ENCODE measurements at places on chromosomes 5 and 9.

DNA sequence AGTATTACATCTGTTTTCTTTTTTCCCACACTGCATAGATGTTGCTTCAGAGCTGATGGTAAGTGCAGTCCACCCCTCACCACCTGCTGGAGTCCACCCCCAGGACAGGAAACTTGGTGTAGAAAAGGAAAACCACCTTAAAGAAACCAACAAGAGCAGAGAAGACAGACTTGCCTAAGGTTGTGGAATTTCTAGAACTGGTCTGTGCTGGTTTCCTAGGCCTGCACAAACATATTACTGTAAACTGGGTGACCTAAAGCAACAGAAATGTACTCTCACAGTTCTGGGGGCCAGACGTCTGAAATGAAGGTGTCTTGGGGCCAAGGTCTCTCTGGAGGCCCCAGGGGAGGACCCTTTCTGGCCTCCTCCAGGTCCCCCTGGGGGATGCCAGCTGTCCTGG lies 293.4 kb upstream of the IRX1 start:
- no peak for DNase-seq

GRCh38 chr5:141825241-141825671 lies 53.0 kb downstream of the PCDH1 start:
- no peak for DNase-seq

- peak; percentile 83 for DNase-seq
These were observed 45.4 kb downstream of the ANXA2R start for GRCh38 chr5:42994555-42995359.

- no peak for DNase-seq
These were observed 16.1 kb upstream of the FAM120A start for GRCh38 chr9:93435386-93435785.

DNA sequence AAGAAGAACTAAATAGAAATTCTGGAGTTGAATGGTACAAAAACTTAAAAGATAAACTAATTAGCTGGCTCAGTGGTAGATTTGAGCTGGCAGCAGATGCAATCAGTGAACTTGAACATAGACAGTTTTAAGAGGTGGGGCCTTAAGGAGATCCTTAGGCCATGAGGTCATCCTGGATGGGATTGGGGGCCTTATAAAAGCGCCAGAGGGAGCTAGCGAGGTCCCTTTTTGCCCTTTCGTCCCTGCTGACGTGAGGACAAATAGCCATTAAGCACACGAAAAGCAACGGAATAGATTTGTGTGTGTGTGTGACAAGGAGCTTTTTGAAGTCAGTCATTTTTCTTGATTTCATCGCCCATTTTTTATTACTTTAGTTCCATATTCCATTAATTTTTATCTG lies 83.3 kb downstream of the ZNF354C start:
- DNase-seq = no peak

GRCh38 chr5:107124376-107124775 lies 546.4 kb downstream of the EFNA5 start:
- DNase-seq = no peak

- DNase-seq = peak; percentile 97
These were observed 331.2 kb upstream of the DAB2 start for GRCh38 chr5:39755986-39756385.

DNA sequence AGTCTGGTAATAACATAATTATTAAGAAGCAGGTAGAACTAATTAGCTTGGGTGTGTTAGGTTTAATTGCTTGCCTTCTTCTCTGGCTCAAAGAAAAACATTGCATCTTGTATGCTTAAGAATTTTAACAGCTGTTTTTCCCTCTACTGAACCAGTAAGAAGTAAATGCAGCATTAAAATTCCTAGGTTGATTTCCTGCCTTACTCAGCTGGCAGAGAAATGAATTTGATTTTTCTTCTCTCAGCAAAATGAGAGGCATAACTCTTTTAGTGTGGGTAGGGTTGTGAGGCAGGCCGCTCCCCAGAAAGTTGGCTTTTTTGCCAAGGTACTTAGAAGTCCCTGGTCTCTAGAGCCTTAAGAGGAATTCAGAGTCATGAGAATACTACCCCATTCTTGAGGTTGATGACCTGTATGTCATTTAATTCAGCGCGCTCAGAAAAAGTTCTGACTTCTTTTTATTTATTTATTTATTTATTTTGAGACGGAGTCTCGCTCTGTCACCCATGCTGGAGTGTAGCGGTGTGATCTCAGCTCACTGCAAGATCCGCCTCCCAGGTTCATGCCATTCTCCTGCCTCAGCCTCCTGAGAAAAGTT lies 302.6 kb downstream of the ARHGEF28 start:
- no peak for DNase-seq

DNA sequence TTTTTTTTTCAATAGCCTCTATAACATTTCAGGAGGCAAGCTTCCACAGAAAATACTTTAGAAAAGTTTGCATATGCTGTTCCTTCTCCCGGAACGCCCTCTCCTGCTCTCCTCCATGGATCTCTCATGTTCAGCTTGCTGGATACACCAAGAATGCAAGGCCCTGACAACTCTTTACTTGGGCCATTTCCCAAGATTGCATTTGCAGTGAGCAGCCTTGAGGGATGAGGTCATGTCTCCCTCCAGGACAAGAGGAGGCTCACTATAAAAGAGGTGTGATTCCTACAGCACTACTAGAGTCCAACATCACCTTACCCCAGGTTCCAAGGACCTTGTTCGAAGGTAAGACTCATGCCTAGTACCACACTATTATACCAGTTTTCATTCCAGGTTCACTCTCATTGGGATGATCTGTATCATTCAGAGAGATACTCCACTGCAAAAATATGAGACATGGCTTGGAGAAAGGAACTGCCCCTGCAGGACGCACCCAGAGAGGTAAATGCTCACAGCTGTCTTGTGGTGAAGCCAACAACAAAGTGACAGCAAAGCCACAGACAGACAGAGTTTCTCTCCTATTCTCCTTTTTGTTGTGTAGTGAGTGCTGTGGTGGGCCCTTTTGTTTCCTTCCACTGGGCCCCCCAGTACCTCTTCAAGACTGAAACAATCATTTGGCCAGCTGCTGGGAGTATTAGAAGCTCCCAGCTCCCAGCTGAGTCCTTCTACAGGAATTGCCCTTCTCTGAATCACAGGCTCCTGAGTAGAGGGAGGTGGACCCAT lies 151.7 kb upstream of the ZNF366 start:
- no peak for DNase-seq

GRCh38 chr9:87137718-87138117 lies 190.4 kb upstream of the GAS1 start:
- DNase-seq = no peak

GRCh38 chr5:154384480-154385235 lies 61.1 kb upstream of the SAP30L start:
- DNase-seq = no peak

Data from fibroblast of skin of left quadriceps (primary cell).